ENCODE measurements at places on chromosomes 2 and 18.

GRCh38 chr2:165497659-165498317 is 28.3 kb downstream of the CSRNP3 start:
- no peak for DNase-seq

DNA sequence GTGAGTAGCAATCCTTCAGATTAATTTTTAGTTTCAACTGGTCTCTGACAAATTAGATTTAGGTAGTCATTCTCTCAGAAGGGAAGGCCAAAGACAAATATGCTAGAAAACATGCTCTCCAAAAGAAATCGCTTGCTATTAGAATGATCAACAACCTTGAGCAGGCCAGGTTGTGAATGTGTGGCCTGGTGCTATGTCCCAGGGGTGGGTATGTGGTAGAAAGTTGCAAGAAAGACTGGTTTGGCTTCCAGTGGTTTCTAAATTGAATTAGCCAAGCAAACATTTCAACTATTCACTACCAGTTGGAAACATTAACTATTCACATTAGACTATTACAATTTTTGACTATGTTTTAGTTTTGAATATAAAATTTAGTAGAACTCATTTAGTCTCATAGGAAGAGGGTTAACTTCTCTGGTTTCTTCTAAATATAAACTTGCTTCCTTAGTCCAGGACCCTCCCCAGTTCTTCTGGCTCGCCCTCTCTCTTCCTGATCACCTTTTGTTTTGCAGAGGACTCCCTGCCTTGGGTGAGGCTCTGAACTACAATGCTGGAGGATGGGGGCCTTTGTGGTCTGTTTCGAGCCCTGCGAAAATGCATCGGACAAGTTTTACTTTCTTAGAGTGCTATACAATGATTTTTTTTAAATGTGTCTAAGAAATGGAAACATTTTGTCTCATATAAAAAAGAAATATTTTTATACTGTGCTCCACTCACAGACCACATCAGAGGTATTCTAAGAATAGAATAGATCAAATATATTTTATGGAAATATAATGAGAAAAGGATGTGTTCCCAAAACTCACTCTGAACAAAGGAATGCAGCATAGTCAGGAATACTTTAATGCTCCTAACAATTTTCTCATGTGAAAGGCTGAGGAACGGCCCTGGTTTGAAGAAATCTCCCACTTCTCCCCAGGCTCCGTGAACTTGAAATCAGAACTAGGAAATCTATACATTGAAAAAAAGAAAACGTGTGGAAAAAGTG is 375.0 kb upstream of the ZEB2 start:
- DNase-seq: no peak

DNA sequence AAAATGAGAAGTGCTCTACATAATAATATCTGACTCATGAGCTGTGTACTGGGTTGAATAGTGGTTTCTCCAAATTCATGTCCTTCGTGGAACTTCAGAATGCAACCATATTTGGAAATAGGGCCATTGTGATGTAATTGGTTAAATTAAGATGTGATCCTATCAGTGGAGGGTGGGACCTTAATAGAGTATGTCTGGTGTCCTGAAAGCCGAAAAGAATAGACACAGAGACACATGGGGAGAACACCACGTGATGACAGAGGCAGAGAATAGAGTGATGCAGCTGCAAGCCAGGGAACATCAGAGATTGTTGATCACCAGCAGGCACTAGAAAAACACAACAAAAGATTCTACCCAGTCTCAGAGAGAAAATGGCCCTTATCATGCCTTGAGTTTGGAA is 310.1 kb downstream of the EXOC6B start:
- no peak for DNase-seq

GRCh38 chr2:108616318-108616717 is 82.0 kb downstream of the LIMS1 start:
- DNase-seq: no peak

GRCh38 chr18:54736981-54737380 is 91.3 kb upstream of the RAB27B start:
- DNase-seq: no peak

DNA sequence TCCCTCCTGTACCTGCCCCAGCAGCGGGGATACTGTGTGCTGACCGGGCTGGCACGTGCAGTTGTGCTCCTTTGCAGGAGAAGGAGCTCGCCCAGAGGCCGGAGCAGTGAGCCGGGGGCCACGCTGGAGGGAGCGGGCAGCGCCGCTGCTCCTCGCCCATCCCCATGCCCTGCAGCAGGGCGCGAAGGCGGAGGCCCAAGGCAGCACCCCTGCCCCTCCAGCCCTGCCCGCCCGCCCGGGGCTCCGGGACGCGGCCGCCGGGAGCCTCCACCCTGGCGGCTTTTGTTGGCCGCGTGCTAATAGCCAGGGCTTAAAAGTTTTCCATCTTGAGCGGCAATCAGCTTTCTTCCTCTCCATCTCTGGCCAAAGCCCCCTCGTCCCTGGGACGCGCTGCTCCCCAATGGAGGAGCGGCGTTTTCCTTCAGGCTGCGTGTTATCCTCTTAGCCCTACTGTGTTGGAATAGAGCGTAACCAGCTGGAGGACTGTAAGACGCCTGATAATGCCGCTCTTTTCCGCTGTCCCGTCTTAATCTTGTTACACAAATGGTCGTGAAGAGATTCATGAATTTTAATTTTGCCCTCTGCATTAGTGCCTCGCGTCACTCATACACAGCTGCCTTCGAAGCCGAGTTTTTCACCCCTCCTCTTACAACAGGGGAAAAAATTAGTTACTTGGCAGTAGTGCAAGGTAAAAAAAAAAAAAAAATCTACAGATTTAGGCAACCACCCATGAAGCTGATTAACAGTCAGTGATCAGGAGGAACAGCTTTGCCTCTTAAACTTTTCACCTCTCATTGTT is 172.9 kb upstream of the SIX3 start:
- no peak for DNase-seq

DNA sequence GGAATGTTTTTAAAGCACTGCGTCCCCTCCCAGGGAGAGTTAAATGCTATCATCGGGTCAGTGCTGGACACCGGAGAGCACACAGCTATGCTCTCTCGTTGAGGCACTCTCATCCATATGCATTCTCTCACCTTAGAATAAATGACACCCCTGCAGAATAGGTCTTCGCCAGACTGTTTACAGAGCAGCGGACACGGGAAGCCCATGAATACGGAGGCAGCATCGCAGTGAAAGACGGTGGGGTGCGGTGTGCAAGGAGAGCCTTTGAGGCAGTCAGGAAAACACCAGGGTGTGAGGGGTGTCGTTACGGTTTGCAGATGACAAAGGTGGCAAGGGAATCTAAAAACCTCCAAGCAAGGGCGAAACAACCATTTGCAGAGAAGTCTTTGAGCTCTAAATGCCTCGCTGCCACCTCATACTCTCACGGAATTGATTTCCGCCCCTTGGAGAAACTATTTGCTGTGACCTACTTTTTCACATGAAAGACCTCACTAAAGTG is 169.2 kb upstream of the FHL2 start:
- DNase-seq: no peak

GRCh38 chr18:31491586-31491985 is 6.4 kb upstream of the DSG2 start:
- DNase-seq: no peak

DNA sequence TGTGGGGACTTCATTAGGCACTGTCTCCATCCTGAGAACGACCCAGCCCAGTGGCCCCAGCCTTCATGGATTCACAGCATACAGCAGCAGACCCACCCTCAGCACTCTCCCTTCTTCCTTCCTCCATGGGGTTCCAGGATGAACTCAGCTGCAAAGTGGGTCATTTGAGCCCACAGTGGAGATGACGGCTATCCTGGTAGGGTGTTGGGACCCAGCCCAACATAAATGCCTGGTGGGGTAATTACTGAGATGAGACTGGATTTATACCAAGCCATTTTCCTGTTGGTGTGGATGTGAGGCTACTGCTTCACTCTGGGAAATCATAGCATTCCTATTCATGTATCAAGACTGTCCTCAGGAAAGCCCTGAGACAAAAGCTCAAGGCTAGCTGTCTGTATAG is 536.7 kb upstream of the TNP1 start:
- no peak for DNase-seq

- no peak for DNase-seq
Measured at GRCh38 chr2:120875431-120875830, 139.8 kb downstream of the GLI2 start.

- no peak for DNase-seq
Measured at GRCh38 chr2:19362094-19362754, 3.8 kb upstream of the OSR1 start.

- DNase-seq: no peak
Measured at GRCh38 chr2:170535552-170535951, 179.6 kb upstream of the SP5 start.

- DNase-seq: no peak
Measured at GRCh38 chr2:225104971-225105370, 62.7 kb upstream of the DOCK10 start.

- DNase-seq: no peak
Measured at GRCh38 chr2:16548036-16548435, 117.6 kb downstream of the CYRIA start.

DNA sequence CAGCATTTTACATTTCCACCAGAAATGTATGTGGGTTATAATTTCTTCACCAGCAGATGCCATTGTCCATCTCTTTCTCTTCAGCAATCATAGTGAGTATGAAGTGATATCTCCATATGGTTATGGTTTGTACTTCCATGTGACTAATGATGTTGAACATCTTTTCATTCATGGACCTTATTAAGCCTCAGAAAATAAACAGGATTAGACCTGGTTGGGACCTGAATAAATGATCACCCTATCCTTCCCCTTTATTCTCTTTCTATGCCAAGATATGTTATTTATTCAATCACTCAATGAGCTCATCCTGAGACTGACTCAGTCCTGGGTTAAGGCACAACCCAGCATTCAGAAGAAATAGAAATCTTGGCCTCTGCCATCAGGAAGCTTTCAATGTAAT is 86.6 kb downstream of the ANTXR1 start:
- no peak for DNase-seq

DNA sequence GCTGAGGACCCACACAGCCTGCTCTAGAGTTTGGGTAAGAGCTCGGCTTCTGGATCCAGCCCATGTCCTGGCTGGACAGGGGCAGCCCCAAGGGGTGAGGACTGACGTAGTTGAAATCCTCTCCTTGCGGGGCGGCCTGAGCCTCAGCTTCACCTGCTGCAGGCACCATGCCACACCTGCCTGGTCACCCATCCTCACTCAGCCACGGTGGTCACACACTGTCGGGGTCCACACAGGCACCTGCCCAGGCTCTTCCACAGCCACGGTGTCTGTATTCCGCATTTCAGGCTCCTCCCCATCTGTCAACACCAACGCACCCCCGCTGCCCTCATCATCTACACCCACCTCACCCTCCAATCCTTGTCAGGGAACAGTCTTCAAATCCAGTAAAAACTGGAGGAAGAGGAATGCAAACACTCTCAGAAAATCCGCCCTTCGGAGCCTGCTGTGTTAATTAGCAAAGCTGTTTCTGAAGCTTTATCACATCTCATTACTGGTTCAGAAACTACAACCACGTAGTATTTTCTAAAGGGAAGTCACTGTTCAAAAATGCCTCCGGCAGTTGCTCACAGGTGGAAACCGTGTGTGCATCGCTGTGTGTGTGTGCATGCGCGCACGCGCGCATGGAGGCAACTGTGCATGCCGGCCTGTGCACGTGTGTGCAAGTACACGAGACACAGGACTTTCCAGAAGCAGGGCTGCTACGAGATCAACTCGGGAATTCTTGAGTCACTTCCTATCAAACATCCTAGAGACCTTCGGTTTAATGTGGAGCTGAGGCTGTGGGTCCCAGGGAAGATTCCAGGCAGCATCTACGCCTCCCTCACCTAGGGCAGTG is 38.2 kb downstream of the SLC66A2 start:
- no peak for DNase-seq

- DNase-seq: no peak
Measured at GRCh38 chr2:51218047-51218446, 186.1 kb upstream of the NRXN1 start.

- DNase-seq: no peak
Measured at GRCh38 chr2:183522489-183523266, 398.4 kb downstream of the NUP35 start.

DNA sequence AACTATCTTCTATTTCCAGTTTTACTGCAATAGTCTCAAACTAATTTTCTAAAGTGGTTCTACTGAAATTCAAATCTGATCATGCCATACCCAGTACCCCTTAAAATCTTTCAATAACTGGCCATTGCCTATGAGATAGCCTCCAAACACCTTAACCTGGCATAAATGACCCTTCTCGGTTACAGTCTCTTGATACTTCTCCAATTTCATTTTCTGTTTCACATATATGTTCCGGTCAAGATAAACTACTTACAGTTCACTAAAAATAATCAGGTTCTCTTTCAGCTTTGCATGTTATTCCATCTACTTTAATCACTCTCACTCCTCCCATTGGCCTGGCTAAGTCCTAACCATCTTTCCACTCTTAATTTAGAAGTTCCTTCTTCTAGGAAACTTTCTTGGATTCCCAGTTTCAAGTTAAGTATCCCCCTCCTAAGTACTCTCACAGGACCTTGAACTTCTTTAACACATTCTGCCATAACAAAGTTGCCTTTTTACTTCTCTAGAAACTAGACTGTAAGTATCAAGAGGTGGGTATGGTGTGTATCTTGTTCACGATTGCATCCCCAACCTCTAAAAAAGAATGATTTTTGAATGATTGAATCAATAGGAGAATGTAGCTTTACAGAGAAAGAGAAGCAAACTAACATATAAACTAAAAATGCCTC is 110.2 kb upstream of the RBBP8 start:
- no peak for DNase-seq

DNA sequence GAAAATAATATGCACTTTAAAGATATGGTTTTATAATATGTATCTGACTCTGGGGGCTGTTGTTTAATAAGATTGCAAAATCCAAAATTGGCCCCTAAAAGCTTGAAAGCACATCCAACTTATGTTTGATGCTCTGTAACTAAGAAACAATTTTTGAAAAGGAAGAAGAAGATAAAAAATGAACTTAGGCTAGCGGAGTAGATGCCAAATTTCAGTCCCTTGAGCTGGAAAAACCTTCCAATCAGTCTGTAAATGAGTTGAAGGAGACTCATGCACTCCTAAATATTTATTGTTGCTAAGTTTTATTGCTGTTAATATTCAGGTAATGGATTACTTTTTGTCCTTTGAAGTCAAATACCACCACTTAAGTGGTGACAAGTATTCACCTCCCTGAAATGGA is 465.0 kb downstream of the ZEB2 start:
- no peak for DNase-seq

DNA sequence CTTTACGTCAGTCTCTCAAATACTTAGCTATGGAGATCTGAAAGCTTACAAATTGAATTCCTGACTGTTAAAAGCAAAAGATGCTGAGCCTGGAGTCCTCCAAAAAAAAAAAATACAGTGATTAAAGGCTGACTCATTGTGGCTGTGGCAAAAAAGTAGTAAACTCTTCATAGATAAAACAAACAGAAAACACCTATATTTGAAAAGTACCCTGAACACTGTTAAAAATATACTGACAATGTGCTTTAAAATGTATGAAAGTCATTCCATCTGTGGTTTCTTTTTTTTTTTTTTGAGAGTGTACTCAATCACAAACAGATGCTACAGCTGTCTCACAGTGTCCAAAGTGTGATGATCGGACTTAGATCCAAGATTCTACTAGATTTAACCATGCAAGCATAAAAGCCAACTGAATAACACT is 267.6 kb upstream of the CYP26B1 start:
- DNase-seq: no peak
